Stimulated activated CD4-positive, alpha-beta T cell treated with anti-CD3 and anti-CD28 coated beads, Interleukin-1b, Interleukin-23, amount 100 ng/mL, for 4 hours (primary cell): ENCODE measurements at places on chromosomes 5 and 9.

GRCh38 chr5:38008198-38008597, 168.4 kb upstream of the GDNF start:
- DNase-seq, result no peak

- DNase-seq, result no peak
Observed at GRCh38 chr5:149011728-149012127, 51.1 kb downstream of the SH3TC2 start.

DNA sequence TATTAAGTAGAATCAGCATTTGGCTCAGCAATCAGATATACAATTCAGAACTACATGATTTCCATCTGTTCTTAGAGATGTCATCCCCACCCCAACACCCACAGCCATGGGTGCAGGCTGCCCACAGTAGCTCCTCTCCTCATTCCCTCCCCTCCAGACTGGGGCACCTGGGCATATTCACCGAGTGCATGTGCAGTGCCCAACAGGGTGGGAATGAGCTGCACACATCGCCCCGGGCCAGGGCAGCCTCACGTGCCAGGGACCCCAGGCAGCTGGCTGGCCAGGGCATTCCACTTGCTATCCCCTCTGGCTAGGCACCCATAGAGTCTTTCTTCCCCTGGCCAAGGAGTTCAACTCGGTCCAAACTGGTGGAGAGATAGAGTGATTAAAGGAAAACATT, 461.9 kb upstream of the NUDT12 start:
- DNase-seq, result no peak

- DNase-seq, result no peak
Observed at GRCh38 chr9:81759680-81760215, 70.4 kb upstream of the TLE1 start.

DNA sequence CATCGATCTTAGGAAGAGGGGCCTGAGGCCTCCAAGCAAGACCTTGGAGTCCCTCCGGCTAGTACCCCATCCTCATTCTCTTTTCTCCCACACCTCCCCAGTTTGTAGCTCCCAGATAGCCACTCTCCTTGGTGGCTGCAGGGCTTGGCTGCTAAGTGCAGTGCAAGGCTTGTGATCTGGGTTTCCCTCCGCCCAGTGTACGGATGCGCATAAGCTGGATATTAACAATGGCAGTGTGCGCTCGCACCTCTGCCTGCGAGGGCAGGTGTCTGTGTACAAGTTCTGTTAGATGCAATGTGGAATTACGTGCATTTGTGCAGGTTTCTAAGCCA, 71.0 kb upstream of the TBCA start:
- DNase-seq, result no peak

GRCh38 chr5:35183556-35183955, 46.7 kb downstream of the PRLR start:
- DNase-seq, result no peak

DNA sequence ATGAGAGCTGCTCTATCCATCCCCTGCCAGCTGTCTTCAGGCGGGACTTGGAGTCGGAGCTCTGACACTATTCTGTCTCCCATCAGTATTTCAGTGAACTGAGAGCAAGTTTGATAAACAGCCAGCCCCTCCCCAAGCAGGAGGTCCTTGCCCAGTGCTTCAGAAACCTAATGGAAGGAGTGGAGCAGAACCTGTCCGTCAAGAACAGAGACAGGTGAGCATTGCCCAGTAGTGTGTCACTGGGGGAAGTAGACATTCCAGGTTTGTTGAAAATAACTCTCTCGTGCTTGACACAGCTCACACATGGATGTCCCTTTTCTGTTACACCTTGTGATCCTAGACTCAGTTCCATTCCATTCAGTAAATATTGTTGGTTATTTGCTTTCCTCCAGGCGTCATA, 13.2 kb upstream of the TLX3 start:
- DNase-seq, result no peak

DNA sequence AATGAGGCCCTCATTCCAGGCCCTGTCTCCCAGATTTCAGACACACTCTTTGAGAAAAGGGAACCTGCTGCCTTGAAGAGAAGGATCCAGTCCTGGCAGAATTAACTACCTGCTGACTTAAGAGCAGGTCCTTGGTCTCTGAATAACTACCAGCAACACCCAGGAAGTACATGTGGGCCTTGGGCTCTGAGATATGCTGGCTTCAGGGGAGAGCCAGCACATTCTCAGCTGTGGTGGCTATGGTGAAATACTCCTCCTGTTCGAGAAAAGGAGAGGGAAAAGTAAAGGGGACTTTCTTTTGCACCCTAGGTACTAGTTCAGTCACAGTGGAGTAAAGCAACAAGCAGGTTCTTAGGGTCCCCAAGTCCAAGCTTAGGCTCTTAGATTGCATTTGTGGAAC, 120.0 kb downstream of the HMHB1 start:
- no peak for DNase-seq

- no peak for DNase-seq
Observed at GRCh38 chr5:174409070-174409469, 315.3 kb upstream of the MSX2 start.

GRCh38 chr5:139712412-139712811, 64.3 kb downstream of the CXXC5 start:
- DNase-seq, result no peak

- DNase-seq, result no peak
Observed at GRCh38 chr5:57531333-57531732, 48.7 kb upstream of the ACTBL2 start.
